ENCODE measurements at places on chromosomes 5 and 9.

GRCh38 chr9:38482918-38483592, 58.8 kb upstream of the IGFBPL1 start:
- no peak for DNase-seq

- no peak for DNase-seq
Measured at GRCh38 chr5:67395790-67396418, 199.3 kb upstream of the CD180 start.

GRCh38 chr5:160363211-160363610, 7.2 kb downstream of the C1QTNF2 start:
- DNase-seq: no peak

DNA sequence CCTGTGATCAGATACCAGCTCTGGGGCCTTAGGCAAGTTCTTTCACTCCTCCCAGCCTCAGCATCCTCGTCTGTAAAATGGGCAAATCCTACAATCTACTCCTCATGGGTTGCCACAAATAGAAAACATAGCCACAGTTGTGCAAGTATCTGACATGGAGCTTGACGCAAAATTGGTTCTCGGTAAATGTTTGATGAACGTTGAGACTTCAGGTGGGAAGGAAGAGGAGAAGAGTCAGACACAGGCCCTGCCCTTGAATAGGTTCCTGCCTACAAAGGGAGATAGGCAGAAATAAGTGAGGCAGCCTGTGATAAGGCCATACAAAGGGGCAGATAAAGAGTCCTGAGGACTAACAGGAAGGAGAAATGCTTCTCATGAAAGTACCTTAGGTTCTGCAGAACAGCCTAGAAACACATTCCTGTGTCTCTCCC, 26.1 kb upstream of the CPEB4 start:
- no peak for DNase-seq

DNA sequence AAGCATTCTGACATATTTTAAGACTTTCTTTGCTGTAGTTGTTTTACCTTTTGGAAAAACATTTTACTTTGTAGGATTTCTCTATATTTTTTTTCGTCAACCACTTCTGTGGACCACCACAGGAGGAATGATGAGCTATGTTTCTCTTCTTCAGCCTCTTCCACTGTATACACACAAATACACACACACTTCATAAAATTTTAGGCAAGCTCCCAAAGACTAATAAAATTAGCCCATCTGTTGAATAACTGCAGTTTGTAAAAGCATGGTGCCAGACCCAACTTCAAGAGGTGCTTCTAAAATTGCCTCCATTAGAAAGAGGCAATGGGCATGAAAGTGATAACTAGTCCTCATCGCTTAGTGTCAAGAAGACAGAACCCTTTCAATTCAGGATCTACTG, 4.1 kb upstream of the CEP120 start:
- no peak for DNase-seq

GRCh38 chr5:145689235-145689634, 145.9 kb downstream of the PRELID2 start:
- DNase-seq: no peak

GRCh38 chr5:33371660-33372059, 69.1 kb upstream of the TARS1 start:
- DNase-seq: no peak

DNA sequence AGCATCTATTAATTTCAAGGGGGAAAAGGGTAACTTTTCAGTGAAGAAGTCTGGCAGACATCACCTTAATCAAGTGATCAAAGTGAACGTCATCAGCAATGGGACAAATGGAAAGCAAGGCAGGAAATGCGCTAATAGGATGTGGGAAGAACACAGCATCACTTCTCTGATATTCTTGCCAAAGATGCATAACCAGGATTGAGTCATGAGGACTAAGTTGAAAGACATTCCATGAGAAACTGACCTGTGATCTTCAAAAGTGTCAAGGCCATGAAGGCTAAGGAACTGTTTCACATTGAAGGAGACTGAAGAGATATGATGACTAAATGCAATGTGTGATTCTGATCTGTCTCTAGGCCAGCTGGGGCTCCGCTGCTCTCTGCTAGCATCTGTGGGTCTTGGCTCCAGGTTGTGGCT, 92.9 kb downstream of the NDFIP1 start:
- DNase-seq: no peak

DNA sequence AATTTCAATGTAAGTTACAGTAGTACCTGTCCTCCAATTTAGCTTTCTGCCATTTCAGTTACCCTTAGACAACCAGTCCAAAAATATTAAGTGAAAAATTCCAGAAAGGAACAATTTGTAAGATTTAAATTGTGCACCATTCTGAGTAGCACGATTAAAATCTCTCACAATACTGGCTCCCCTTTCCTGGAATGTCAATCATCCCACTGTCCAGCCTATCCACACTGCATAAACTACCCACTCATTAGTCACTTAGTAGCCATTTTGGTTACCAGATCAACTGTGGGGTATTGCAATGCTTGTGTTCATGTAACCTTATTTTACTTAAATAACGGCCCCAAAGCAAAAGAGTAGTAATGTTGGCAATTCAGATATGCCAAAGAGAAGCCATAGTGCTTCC, 11.6 kb downstream of the KIF24 start:
- no peak for DNase-seq

- DNase-seq: no peak
Measured at GRCh38 chr5:32233220-32233695, 59.1 kb upstream of the GOLPH3 start.

DNA sequence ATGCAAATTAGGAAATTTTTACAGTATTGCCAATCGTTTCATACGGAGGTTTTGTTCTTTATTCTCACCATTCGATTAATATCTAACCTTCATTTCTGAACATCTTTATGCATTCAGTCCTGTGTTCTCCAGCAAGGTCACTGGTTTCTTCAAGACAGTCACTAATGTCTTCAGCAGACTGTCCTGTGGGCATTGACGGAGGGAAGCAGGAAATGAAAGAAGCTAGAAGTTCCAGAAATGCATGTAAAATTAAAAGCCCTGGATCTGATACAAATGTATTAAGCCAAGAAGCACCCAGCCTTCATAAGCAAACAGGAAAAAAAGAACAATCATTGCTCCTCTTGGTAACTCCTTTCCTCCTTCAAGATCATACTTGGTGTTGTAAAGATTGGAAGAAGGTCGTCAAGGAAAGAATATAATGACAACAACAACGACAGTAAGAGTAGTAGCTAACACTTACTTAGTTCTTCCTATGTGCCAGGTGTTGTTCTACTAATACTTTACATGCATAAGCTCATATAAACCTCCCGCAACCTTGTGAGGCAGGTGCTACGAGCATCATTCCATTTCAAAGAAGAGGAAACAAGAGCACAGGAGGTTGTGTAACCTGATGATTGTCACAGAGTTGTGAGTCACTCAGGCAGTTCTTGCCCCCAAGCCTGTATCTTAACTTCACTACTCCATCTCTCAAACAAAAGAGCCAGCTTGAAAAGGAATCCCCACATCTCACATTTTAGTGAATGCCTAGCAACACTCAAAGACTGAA, 59.9 kb upstream of the CER1 start:
- no peak for DNase-seq

- peak; percentile 72 for DNase-seq
Measured at GRCh38 chr9:123353984-123354591, 1.9 kb upstream of the CRB2 start.

GRCh38 chr9:121459513-121459912, 40.1 kb downstream of the GGTA1 start:
- DNase-seq: no peak

GRCh38 chr9:69147041-69147834, 26.8 kb upstream of the TJP2 start:
- DNase-seq: no peak

GRCh38 chr9:137589441-137590122, 730 bp downstream of the ZMYND19 start:
- no peak for DNase-seq

DNA sequence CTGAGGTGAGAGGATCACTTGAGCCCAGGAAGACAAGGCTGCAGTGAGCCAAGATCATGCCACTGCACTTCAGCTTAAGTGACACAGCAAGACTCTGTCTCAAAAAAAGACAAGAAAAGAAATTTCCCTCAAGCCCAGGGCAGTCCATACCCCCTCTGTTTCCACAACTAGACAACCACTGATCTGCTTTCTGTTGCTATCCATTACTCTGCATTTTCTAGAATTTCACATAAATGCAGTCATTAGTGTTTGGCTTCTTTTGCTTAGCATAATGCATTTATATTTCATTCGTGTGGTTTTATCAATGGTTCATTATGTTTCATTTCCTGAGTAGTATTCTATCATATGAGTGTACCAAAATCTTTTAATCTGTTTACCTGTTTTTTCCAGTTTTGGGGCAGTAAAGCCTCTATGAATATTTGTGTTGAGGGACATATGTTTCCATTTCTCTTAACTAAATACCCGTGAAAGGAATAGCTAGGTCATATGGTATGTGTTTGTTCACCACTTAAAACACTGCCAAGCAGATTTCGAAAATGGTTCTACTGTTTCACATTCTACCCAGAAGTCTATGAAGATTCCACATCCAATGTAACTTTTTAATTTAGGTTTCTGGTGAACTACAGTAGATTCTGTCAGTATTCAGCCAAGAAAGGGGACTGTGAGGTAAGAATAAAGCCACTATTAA, 271.8 kb downstream of the ZNF608 start:
- DNase-seq: no peak

DNA sequence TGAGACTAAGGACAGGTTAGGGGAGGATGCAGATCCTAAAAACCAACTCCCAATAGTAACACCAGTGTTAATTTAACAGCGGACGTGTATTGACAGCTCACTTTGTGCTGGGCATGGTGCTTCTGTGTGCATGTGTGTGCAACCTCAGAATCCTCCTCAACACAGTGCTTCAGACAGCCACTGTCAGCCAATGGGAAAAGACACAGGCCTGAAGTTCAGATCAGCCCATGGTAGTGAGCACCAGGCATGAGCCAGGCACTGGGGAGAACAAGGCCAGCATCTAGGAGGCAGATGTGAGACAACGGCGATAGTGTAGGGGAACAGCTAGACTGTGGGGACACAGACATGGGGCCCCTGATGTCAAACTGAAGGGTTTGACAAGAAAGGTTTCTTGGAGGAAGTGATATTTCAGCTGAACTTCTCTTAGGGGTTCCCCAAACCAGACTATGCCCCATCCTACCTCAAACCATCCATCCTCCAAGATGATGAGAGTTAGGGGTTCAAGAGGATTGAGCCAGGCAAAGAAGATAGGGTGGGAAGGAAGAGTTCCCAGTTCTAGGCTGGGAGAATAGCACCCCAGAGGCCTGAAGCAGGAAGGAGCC, 71.5 kb upstream of the PSD2 start:
- DNase-seq: no peak

GRCh38 chr5:88879724-88880123, 3.3 kb downstream of the MEF2C start:
- DNase-seq: no peak

DNA sequence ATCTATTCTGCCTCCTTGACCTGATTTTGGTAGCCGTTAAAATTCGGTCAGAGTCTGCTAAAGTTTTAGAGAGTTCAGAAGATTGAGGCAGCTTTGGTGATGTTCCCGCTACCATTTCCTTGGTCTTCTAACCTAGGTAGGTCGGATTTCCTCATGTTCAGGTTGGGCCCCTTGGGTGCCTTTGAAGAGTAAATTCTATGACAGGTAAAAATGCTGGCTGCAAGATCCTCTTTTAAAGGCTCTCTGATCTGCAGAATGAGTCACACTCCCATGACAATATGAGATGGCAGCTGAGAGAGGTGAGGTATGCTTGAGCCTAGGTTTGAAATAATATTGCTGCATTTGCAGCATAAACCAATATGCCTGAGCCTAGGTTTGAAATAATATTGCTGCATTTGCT, 198.9 kb downstream of the TSSK1B start:
- DNase-seq: no peak

DNA sequence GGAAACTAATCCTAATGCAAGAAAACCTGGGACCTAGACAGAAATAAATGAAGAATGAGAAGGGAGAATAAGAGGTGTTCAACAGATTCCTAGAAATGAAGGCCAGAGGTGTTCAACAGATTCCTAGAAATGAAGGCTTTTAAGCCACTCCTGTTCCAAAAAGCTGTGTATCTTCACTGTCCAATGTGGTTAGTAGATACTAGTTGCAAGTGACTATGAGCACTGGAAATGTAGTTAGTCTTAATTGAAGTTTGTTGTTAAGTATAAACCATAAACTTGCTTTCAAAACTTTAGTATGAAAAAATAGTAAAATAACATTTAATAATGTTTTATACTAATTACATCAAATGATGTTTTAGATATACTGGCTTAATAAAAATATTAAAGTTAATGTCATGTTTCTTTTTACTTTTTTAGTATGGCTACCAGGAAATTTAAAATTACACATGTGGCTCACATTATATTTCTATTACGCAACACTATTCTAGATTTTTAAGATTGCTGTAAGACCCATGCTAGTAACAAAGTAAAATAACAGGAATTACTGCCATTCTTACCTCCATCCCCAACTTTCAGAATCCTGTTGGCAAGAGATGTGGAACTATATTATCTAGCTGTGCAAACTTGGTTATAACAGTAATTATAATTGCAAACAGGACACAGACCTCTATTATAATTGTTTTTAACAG, 57.5 kb downstream of the RICTOR start:
- DNase-seq: no peak

Data from frontal cortex (tissue), 4 donors.